ENCODE measurements at places on chromosomes 3 and 15. TPM values are rescaled to one million over a fixed set of nuclear protein-coding genes. Genes with fewer than 3 reads are reported as not detected.

Gene FANCD2
- 40.7 TPM for total RNA-seq

Gene A4GNT
- not detected for total RNA-seq

Gene ACAN
- total RNA-seq: not detected

Gene SLC28A1
- total RNA-seq: not detected

Gene SERPINI1
- total RNA-seq: 5.4 TPM

GRCh38 chr3:22862111-22862510 lies 341.0 kb upstream of the UBE2E2 start:
- DNase-seq: no peak

GRCh38 chr3:32432711-32433530 lies 41.3 kb downstream of the CMTM7 start:
- no peak for DNase-seq

GRCh38 chr3:126101521-126101982 lies 17.6 kb upstream of the SLC41A3 start:
- DNase-seq: no peak

GRCh38 chr3:98530676-98531075 lies 1.1 kb upstream of the GPR15 start:
- no peak for DNase-seq

DNA sequence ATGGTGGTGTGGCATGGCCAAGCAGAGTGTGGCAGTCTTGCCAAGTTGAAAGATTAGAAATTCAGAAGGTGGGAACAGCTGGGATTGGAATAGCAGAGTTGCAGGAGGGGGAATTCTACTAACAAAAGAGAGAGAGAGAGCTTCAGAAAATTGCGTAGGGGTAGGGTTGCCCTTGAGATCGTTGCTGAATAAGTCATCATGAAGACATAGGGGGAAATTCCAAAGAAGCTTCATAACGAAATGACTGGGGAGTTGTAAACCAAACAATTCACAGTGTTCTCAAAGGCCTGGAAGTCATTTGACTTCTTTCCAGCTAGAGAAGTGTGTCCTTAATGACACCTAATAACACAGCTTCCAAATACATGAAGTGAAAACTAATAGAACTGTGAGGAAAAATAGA lies 26.3 kb upstream of the TIPARP start:
- DNase-seq: no peak

DNA sequence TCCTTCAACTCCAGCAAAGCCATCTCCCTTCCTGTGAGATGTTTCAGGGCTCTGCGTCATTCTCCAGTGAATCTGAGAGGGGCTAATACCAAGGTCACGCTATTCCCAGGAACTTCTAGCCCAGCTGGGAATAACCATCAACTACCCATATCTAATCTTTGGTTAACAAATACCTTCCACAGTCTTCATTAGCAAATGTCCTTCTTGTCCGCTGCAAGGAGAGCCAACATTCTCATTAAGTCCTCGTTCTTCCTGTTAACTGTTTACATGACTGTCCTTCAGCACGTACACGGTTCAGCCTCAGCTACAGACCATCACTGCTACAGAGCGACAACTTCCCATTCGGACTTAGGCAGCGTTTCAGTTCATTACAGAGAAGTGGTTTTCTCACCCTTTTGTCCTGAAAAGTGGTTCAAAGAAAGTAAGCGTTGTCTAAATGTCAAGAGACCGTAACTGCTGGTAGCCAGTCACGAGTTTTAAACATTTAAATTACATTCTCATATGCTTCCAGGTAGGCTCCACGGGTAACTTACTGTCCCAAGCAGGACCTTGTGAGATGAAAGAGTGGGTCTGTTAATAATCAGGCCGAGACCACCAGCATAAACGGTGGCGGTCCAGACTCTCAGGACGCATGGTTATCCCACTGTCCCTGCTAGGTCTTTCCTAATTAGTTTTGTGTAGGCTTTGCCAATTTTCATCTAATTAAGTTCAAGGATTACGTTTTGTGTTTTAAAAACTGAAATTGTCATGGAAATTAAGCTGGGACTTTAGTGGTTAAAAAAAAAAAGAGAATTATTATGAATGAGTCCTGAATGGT lies 63.8 kb downstream of the CHSY1 start:
- DNase-seq: peak; percentile 45

GRCh38 chr3:177657243-177657642 lies 460.0 kb upstream of the TBL1XR1 start:
- no peak for DNase-seq

GRCh38 chr3:186592682-186593081 lies 20.2 kb upstream of the AHSG start:
- DNase-seq: no peak

- DNase-seq: no peak
Measured at GRCh38 chr3:45988804-45989203, 6.8 kb downstream of the FYCO1 start.

GRCh38 chr3:55567615-55568014 lies 80.5 kb upstream of the WNT5A start:
- no peak for DNase-seq

DNA sequence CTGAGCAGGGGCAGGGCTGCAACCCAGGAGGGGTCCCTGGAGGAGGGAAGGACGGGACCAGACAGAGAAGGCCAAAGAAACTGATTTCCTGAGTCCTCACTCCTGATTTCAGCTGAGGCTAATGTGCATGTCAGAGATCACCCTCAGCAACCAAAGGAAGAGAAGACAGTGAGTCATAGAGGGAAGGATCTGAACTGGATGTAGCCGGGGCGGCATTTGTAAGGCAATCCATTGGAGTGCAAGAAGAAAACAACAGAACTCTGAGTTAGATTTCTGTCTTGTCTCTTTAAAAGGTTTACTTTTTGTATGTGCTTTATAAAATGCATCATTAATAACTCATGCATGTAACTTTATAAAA lies 105.3 kb upstream of the AGBL1 start:
- no peak for DNase-seq

DNA sequence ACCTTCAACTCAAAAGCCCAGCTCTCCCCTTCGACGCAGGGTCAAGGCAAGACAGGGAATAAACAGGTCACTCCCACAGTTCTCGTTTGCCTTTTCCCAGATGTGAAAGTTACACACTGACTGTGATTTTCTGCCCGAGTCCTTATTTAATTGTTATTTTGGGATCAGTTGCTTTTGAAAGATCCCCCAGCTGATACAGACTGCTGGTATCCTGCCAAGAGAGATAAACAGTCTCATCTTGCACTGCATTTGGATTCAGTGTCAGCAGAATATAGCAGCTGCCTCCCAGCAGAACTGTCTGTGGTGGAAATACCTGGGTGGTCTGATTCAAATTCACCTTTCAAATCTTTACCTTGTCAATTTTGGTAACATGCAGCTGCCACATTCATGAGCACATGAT lies 56.0 kb upstream of the FAM3D start:
- no peak for DNase-seq

GRCh38 chr3:32412887-32413286 lies 21.2 kb downstream of the CMTM7 start:
- DNase-seq: no peak

- no peak for DNase-seq
Measured at GRCh38 chr3:186121278-186121677, 12.4 kb upstream of the ETV5 start.

DNA sequence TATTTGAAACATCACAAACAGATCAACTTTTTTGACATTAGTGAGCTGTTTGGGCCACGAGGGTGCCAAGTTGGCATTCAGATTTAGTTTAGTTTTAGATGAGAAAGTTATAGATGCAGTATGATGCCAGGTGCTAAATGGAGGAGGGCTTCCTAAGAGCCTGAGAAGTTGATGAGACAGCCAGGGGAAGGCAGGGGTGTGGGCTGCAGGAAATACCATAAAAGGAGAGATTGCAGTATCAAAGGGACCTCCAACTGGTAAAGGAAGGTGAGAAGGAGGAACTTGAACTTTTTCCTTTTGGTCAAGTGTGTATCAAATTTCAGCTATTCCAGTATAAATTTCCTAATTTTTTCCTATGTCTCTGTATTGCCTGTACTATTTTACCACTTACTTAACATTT lies 2.0 kb upstream of the TNIK start:
- DNase-seq: no peak

- DNase-seq: no peak
Measured at GRCh38 chr15:31292391-31293015, 34.1 kb upstream of the KLF13 start.

- no peak for DNase-seq
Measured at GRCh38 chr15:95059346-95059905, 828.1 kb downstream of the MCTP2 start.

DNA sequence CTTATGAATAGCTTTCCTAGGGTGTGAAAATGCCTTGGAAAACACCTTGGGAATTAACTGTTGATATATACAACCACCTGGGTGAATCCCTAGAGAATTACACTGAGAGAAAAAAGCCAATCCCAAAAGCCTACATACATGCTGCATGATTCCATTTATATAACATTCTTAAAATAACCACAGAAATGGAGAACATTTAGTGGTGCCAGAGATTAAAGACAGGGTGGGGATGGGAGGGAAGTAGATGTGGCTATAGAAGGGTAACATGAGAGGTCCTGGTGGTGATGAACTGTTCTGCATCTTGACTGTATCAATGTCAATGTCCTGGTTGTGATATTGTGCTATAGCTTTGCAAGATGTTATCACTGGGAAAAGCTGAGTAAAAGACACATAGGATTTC lies 291.0 kb downstream of the CLSTN2 start:
- DNase-seq: no peak

GRCh38 chr3:122665226-122665786 lies 15.3 kb upstream of the PARP14 start:
- DNase-seq: no peak

DNA sequence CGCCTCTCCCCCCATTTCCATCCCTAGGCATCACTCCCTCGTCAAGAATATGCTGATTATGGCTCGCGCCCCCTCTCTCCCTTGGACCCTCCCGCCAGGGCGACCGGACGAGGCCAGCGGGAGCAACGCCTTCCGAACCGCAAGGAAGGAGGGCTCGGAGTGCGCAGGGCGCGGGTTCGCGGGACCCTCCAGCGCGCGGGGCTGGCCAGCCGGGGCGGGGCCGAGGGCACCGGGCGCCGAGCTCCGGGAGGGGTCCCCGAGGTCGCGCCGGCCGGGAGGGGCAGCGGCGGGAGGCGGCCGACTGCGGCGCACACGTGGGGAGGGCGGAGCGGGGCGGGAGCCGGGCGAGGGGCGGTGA lies 483 bp downstream of the EHD4 start:
- no peak for DNase-seq

DNA sequence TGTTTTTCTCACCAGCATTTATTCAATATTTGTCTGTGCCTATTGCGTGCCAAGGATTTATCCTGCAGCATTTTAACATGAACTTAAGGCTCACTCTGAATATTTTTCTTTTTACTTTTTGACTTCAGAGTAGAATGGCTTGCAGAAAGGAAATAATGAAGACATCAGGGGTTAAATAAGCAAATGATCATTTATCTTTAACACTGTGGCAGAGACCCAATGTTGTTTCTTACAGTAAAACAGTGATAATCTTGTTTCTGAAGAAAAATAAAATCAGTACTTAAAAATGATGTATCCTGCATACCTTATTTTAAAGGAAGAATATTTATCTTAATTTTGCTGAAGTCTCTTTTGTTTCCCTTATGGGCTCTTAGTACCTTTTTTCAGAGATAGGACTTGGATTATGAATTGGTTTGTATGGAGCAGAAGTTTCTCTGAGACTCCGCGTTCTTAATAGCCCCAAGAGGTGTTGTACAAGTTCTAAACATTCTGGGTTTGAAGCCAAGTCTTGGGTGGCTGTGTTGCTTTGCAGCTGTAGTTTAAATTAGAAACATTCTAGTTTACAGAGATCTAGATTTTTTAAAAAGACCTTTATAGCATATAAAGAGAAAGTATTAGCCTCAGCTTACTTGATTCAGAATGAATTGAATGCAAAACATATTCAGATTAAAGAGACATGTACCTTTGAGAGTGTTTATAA lies 40.5 kb downstream of the COL6A6 start:
- DNase-seq: no peak

DNA sequence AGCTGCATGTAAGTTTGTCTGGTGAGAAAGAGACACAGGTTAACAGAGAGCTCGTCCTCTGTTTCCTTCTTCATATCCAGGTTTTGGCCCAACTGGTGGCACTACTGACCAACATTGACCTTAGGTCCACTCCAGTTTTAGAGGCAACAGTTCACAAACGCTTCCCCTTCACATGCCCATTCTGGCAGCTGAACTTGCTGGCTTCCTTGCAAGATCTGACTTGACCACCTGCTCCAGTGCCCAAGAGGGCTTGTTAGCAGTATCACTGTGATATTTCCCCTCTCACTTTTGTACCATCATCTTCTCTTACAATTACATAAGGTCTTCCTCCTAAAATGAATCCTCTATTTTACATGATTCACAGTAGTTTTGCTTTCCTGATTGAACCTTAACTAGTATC lies 71.3 kb downstream of the CNTN6 start:
- DNase-seq: no peak

DNA sequence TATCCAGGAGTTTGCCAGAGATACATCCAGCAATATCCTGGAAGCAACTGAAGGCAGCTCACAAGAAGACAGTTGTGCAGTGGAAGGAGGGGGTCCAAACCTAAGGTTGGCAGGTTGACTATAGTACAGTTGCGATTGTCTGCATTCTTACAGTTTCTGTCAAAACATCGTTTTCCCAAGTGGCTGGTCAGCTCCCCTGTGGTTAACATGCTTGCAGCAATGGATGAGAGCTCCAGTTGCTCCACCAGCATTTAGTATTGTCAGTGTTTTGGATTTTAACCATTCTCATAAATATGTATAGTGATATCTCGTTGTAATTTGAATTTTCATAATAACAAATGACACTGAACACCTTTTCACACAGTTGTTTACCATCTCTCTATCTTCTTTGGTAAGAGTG lies 31.5 kb downstream of the KLF13 start:
- no peak for DNase-seq

Data from epithelial cell of proximal tubule (primary cell).